Right atrium auricular region (tissue), 2 donors: ENCODE measurements at places on chromosomes 5 and 9. TPM values are rescaled to one million over a fixed set of nuclear protein-coding genes. Genes with fewer than 3 reads are reported as not detected.

The TMEM215 gene
- total RNA-seq: not detected

The SARDH gene
- total RNA-seq: 0.94 TPM

The PCDHGB6 gene
- 7.1 TPM for total RNA-seq

The OLFML2A gene
- total RNA-seq: 41.2 TPM

The MLANA gene
- not detected for total RNA-seq

The PRDM12 gene
- not detected for total RNA-seq

DNA sequence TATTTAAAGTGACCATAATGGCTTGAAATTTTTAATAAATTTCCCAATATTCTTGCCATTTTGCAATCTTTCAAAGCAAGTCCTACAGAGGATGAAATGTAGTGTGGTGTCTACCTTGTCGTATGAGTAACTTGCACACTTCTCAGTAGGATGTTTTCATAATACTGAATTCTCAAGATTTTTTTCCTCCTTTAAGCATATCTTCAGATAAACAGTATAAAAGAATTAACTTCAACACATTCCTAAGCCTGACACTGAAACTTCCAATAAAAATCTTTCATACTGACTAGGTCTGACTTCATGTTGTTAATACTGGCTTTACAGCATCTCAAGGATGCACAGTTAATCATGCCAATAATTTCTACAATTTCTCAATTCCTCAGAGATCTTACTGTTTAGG lies 62.0 kb downstream of the DROSHA start:
- no peaks in the 10 kb centered on the region for H3K27me3 ChIP-seq
- DNase-seq: no peak
- peaks cover 12% of the 10 kb centered on the region for H3K36me3 ChIP-seq
- no peak overlapping the region for H3K27ac ChIP-seq
- H3K4me1 ChIP-seq: no peaks in the 10 kb centered on the region

DNA sequence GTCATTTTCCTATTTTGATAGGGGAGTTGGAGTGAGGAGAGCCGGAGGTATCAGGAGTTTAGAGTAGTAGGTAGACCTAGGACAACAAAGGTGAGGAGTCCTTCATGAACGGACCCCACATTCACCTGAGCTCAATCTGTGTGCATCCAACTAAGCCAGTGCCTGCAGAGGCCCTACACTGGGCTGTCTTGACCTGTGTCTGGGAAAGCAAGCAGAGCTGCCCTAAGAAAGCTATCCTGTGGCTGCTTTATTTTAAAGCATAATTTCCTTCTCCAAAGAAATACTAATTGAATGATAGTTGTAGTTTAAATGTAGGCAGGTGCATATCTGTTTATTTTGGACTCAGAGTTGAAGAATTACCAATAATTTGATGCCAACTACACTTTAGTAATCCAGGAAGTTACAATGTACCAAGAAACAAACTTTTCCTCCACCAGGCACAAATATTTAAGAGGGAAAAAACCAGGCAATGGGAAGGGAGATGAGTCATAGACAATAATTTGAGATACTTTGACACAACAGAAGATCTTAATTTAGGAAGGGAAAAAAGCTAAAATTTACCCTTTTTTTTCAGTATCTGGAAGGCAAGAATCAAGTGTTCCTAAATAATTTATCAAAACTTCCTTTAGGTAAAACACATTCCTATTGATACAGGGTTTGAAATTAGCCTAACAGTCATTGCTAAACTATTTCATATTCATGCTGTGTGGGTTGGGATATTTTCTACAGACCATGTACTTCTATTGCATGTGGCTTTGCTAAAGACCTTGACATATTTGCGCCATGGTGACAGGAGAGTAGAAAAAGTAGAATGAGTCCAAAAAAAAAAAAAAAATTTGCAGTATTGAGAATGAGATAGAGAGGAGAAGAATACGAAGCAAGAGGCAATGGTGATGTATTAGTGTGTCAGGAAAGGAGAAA lies 376.6 kb upstream of the TUSC1 start:
- H3K4me3 ChIP-seq: no peak overlapping the region
- no peak for DNase-seq
- H3K4me1 ChIP-seq: no peaks in the 10 kb centered on the region

DNA sequence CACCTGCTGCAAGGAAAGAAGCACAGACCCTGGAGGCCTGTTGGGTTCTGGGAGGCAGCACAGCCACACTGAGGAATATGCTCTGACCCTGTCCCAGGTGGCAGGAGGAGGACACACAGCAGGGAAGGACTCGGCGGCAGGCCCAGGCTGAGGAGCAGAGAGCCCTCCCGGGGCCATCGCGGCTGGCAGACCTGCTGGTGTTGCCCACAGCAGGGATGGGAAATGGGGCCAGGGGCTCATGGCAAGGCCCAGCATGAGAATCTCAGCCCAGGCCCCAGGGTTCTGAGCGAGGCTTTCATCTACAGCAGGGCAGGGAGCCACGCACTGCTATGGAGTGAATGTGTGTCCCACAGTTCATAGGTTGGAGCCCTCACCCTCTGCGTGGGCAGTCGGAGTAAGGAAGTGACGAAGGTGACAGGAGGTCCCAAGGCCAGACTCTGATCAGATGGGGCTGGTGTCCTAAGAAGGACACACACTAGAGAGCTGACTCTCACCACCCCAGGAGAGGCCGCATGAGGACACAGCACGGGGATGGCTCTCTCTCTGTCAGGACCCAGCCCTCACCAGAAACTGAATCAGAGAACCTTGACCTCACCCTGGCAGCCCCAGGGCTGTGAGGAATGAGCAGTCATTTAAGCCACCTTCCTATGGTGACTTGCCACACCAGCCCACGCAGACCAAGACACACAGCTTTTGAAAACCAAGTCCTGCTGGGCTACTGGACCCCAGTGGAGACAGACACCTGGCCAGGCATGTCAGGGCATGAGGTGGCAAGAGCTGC lies 10.3 kb upstream of the GPSM1 start:
- no peak for DNase-seq
- no peak overlapping the region for H3K4me3 ChIP-seq
- no peaks in the 10 kb centered on the region for H3K36me3 ChIP-seq

DNA sequence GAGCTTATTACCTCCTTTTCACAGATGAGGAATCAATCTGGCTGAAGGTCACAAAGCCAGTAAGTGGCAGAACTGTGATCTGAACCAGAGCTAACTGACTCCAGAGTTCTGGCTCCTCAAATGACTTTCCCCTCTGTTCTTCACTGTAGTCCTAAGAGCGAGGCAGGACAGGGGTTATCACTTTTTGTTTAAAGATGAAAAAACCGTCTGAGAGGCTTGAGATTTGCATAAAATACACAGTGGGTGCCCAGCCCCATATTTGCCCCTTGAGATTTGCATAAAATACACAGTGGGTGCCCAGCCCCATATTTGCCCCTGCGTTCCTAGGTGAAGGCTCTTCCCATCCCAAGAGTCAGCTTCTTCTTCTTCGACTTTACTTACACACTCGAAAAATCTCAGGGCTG lies 667 bp downstream of the FBXO10 start:
- peak overlapping the region; percentile 90 for H3K27ac ChIP-seq
- peak overlapping the region; percentile 96 for H3K4me3 ChIP-seq
- peaks cover 17% of the 10 kb centered on the region for H3K4me1 ChIP-seq
- DNase-seq: no peak
- no peaks in the 10 kb centered on the region for H3K27me3 ChIP-seq

GRCh38 chr5:106397700-106398099 lies 1273.0 kb downstream of the EFNA5 start:
- no peaks in the 10 kb centered on the region for H3K4me1 ChIP-seq
- no peak overlapping the region for H3K4me3 ChIP-seq
- H3K27ac ChIP-seq: no peak overlapping the region
- DNase-seq: no peak

DNA sequence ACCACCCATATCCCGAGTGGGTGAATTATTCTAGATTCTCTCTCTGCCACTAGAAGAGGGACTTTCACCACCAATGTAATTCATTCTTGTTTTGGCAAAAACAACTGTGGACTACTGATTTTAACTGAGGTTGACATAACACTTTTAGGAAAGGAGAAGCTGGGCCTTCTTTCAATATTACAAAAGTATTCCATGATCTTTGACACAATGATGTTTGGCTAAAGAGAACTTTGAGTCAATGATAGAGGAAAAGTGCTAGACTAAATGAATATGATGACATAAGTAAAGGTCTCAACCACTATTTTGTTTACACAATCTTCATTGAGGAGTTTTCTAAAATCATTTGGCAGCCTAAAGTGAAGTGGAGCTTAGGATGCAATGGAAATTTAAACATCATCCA lies 336.9 kb upstream of the PDE4D start:
- no peak overlapping the region for H3K4me3 ChIP-seq
- H3K4me1 ChIP-seq: no peaks in the 10 kb centered on the region
- H3K36me3 ChIP-seq: no peaks in the 10 kb centered on the region
- H3K27ac ChIP-seq: no peak overlapping the region

DNA sequence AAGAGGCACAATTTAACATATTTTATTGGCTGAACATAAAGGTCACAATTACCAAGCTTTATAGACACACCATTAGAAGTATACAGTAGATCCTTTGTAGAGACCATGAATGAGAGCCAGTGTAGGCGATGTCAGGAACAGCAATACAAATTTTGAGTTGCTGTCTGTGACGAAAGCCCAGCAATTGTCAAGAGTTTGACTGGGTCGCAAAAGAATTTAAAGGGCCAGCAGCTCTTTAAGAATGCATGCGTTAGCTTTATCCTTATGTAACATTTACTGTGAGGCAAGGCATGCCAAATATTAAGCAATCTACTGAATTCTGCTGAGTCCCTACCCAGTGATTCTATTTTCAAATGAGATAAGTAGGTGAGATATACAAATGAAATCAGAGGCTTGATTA lies 236.9 kb downstream of the ARRDC3 start:
- H3K27me3 ChIP-seq: no peaks in the 10 kb centered on the region
- H3K27ac ChIP-seq: peak overlapping the region; percentile 51
- no peak for DNase-seq

GRCh38 chr9:96317335-96317980 lies 15.5 kb upstream of the HSD17B3 start:
- DNase-seq: no peak
- no peak overlapping the region for H3K4me3 ChIP-seq
- H3K36me3 ChIP-seq: peaks cover 5% of the 10 kb centered on the region
- H3K27ac ChIP-seq: no peak overlapping the region

DNA sequence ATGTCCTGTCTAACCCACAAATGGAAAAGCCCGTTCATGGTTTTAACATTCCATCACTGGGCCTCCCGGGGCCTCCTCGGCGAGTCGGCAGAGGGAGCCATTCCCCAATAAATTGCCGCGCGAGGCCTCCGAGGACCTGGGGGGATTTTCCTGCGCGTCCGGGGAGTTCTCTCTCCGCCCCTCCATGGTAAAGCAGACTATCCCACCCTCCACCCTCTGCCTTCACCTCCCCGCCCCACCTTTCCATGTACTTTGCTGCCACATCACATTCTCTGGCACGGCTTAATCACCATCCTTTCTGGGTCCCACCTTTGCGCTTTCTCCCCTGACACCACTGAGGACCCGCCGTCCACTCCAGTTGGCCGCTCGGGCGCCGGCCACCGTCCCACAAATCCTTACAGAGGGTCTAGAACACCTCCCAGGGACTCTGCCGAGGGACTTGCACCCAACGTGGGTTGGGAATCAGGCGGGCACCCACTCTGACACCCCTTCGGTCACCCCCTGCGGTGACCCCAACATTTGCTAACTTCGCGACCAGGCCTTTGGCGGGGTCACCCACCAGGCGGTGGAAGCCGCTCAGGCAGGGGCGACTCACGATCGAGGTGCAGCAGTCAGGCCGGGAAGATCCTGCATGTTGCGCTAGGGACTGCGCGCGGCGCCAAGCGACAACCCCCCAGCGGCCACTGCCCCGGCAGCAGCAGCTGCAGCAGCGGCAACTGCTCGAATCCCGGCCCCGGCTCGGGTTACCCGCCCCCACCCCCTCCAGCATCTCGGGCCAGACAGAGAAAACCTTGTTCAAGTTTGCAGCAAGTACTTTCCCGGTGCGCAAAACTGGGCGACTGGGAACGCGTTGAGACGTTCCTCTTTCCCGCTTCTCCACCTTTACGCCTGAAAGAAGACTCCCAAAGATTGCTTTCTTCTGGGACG lies at the start of gene MEGF10:
MEGF10 (plus strand) TSS at position 778 of the 927 bp plus-strand sequence. CDS start 40,513 bp downstream, outside the sequence.
- H3K27me3 ChIP-seq: no peaks in the 10 kb centered on the region
- H3K4me1 ChIP-seq: no peaks in the 10 kb centered on the region
- peak within 1 kb of the TSS; percentile 44 for H3K4me3 ChIP-seq
- H3K27ac ChIP-seq: no peak within 1 kb of the TSS

DNA sequence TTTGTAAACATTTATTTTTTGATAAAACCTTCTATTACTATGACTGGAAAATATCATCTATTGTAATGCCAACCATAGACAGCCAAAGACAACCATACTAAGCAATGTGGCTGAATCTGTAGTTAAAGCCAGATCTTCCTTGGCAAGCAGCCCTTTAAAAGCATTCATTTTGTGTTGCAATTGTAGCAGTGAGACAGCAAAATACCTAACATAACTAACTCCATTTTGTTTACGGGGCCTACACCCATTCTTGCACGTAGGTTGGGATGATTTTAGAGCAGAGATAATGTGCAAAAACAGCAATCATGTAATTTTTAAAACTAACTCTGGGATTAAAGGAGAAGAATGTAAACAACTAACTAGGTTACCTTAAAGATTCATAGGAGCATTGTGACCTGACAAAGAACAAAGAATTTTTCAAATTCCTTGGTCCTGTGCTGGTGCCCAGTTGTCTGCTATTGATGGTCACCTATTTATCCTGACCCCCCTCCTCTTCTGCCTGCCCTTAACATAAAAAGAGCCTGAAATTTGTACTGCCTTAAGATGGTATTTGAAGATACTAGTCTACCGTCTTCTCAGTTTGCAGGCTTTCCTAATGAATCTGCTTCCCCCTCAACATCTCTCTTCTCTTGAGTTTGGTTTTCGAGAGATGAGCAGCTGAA lies 10.6 kb downstream of the IFNA1 start:
- no peaks in the 10 kb centered on the region for H3K27me3 ChIP-seq
- H3K4me3 ChIP-seq: no peak overlapping the region
- no peak overlapping the region for H3K27ac ChIP-seq
- no peaks in the 10 kb centered on the region for H3K36me3 ChIP-seq
- no peaks in the 10 kb centered on the region for H3K4me1 ChIP-seq

DNA sequence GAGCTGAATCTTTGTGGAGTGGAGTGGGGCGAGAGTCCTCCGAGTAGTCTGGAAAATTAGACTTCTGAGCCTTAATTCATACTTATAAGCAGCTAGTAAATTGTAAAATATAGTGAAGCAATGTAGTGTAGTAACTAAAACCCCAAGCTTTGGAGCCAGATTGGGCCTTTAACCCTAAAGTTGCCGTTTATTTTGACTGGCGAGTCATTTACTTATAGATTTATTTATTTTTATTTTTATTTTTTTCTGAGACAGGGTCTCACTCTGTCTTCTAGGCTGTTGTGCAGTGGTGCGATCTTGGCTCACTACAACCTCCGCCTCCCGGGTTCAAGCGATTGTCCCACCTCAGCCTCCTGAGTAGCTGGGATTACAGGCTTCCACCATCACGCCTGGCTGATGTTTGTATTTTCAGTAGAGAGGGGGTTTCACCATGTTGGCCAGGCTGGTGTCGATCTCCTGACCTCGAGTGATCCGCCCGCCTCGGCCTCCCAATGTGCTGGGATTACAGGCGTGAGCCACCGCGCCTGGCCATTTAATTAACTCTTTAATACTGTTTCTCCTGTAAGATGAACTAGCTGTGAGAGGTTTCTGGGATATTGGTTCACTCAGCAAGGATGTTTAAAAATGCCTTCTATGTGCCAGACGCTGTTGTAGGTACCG lies 687 bp upstream of the RPS23 start:
- H3K36me3 ChIP-seq: peaks cover 25% of the 10 kb centered on the region
- peaks cover 18% of the 10 kb centered on the region for H3K4me1 ChIP-seq
- H3K4me3 ChIP-seq: peak overlapping the region; percentile 63
- DNase-seq: no peak
- H3K27me3 ChIP-seq: no peaks in the 10 kb centered on the region
- peak overlapping the region; percentile 77 for H3K27ac ChIP-seq

- no peak overlapping the region for H3K27ac ChIP-seq
- no peak for DNase-seq
- no peak overlapping the region for H3K4me3 ChIP-seq
- H3K36me3 ChIP-seq: no peaks in the 10 kb centered on the region
- H3K27me3 ChIP-seq: no peaks in the 10 kb centered on the region
Measured at GRCh38 chr5:10832987-10833386, 72.0 kb upstream of the DAP start.
